ENCODE measurements at places on chromosomes 11 and 22.

- no peak for DNase-seq
Observed at GRCh38 chr22:25774575-25775026, 32.6 kb downstream of the MYO18B start.

- no peak for DNase-seq
Observed at GRCh38 chr11:103942646-103943045, 93.8 kb upstream of the DDI1 start.

DNA sequence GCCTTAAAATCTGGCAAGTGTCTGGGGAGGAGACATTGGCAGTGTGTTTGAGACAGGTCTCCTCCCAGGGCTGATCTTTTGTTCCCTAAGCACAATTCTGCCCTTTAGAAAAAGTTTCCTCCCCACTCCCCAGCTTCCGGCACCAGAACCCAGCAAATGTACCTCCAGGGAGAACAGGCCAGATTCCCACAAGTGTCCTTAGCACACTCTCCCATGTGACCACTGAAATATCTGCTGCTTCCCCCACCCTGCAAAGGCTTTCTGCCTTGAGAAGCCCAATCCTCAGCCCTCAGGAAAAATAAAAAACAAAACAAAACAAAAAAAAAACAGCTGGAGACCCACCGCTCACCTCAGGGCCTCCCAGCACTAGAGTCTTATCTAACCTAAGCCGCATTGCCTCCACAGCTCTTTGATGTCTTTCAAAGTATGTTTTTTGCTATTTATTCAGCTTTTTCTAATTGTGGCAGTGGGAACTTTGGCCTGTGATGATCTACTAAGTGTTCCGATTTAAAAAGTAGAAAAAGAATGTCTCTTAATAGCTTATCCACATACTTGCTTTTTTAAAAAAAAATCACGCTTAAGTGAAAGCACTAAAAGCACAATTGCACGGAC is 29.0 kb upstream of the FBLN1 start:
- no peak for DNase-seq

GRCh38 chr11:58771458-58771855 is 39.7 kb upstream of the GLYAT start:
- DNase-seq = no peak

- no peak for DNase-seq
Observed at GRCh38 chr11:14593671-14594070, 49.9 kb upstream of the PDE3B start.

DNA sequence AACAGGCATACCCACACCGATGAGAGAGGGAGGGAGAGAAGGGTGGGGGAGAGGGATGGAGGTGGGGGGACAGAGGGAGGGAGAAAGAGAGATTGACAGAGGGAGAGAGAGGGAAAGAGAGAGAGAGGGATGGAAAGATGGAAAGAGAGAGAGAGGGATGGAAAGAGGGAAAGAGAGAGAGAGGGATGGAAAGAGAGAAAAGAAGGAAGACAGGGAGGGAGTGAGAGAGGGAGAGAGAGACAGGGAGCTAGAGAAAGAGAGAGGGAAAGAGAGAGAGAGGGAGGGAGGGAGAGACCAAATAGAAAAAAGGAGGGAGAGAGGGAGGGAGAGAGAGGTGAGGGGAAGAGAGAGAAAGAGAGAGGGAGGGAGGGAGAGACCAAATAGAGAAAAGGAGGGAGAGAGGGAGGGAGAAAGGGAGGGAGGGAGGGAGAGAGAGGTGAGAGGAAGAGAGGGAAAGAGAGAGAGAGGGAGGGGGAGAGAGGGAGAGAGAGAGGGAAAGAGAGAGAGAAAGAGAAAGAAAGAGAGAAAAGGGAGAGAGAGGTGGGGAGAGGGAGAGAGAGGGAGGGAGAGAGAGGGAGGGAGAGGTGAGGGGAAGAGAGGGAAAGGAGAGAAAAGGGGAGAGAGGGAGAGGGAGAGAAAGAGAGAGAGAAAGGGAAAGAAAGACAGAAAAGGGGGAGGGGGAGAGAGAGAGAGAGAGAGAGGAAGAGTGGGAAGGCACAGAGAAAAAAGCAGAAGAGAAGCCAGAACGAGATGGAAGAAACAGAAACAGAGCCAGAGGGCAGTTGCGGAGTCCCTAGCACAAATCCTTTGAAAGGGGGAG is 23.8 kb downstream of the MB start:
- no peak for DNase-seq

- no peak for DNase-seq
Observed at GRCh38 chr11:124176925-124177715, 6.0 kb upstream of the OR10D3 start.

- no peak for DNase-seq
Observed at GRCh38 chr11:111776398-111777093, 10.4 kb upstream of the PPP2R1B start.

DNA sequence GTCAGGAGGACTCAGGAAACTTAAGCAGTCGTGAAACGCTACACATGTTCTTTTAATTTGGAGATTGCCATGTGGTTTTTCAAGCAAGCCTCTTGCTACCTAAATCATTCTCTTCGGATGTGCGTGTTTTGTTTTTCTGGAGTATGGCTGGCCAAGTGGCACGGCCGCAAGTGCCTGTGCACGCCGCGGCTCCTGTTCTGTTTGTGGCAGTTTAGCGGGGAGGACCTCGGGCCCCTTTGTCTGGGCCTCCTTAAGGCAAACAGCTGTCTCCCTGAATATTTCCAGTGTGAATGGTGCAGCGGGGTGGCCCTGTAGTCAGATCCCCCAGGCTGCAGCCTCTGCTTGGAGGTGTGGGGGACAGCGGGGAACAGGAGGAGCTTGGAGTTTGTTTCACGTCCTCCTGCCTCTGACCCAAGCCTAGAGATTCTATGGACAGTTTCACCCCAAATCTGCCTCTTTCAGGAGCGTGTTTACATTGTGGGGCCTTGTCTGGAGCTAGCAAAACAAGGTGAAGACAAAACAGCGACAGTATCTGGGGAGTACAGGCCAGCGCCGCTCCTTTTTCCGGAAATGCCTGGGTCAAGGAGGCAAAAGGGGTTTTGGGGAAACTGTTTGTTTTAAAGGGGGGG is 1.3 kb downstream of the LRP5 start:
- no peak for DNase-seq

DNA sequence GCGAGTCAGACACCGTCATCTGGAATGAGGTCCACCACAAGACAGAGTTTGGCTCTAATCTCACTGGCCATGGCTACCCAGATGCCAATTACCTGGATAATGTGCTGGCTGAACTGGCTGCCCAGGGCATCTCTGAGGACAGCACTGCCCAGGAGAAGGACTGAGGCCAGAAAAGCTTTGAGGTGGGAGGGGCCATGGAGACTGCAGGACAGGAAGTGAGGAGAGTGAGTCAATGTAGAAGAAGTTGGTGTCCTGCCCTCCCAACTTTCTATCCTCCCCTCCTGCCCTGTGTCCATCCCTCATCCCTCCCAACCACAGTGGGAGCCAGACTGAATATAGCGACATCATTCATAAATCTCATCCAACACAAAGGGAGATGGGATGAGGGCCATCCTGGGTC is 8.0 kb downstream of the MPEG1 start:
- DNase-seq = no peak

GRCh38 chr22:21443735-21444421 is 23.3 kb upstream of the TMEM191C start:
- no peak for DNase-seq

- peak; percentile 64 for DNase-seq
Observed at GRCh38 chr11:65899356-65900124, 648 bp downstream of the FOSL1 start.

GRCh38 chr11:65499713-65500386 is 1.0 kb downstream of the MALAT1 start:
- no peak for DNase-seq

- no peak for DNase-seq
Observed at GRCh38 chr22:48745842-48746788, 1081.6 kb downstream of the BRD1 start.

GRCh38 chr22:50107529-50107928 is 17.7 kb downstream of the MOV10L1 start:
- DNase-seq = no peak
